ENCODE measurements at places on chromosomes 5 and 9.

- no peak for ATAC-seq
Measured at GRCh38 chr9:15182730-15183129, 124.3 kb downstream of the TTC39B start.

- ATAC-seq: no peak
Measured at GRCh38 chr9:137484551-137485315, 25.6 kb upstream of the NSMF start.

- no peak for ATAC-seq
Measured at GRCh38 chr5:55714339-55714738, 2.2 kb upstream of the SLC38A9 start.

DNA sequence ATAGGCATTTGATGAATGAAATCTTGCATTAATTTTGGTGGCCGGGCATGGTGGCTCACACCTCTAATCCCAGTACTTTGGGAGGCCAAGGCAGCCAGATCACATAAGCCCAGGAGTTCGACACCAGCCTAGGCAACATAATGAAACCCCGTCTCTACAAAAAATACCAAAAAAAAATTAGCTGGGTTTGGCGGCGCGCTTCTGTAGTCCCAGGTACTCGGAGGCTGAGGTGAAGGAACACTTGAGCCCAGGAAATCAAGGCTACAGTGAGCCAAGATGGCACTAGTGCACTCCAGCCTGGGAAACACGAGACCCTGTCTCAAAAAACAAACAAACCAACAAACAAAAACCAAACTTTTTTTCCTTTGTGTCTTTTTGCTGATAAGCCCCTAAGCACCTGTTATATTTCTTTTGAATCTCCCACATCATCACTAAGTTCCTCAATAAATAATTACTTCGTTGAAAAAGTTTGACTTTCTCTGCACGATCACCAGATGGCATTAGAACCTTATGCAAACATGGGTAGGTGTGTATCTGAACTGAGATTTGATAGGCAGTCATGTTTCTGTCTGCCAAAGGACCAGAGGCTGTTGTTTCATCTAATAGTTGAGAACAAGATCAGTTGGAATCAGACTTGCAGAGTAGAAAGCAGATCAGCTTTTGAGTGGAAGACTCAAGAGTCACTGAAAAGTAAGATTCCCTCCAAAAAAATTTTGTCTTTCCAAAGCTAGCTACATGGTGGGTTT is 5.5 kb upstream of the MATR3 start:
- ATAC-seq: no peak

DNA sequence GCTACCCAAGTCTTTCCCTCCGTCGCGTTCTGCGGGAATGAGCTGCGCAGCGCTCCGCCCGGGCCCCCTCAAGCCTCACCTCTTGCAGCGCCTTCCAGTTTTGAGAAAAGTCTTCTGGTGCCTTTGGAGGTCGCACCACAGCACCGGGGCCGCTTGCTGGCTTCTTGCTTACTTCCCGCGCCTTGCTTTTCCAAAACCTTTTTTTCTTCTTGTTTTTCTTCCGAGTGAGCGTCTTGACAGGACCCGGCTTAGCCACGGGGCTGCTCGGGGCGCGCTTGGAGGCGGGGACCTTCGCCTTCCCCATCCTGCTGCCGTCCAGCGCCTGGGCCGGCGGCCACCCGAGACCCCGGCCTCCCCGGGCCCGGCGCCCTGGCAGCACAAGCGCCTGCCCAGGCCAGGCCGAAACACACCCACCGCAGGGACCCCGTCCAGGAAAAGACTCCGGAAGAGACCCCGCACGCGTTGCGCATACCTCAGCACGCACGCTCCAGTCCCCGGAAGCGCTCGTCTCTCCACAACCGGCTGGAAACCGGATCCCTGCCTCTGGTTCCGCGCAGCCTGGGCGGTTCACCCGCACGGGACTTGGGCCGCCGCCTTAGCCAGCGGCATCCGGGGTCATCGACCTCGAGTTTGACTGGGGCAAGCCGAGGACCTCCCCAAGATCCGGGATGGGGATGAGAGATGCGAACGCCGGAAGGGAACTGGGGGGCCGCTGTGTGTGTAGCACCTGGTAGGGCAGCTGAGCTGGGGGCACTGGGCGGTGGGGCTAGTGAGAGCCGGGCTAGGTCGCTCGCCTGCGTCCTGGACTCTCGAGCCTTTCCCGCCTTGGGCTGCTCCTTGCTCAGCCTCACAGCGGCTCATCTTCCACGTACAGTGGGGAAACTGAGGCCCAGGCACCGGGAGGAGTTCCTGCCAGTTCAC is at the start of gene REXO4:
Gene REXO4 (minus strand): TSS at position 470 of the 921 bp plus-strand sequence. CDS start 166 bp downstream, at position 304.
- ATAC-seq: peak; percentile 96

GRCh38 chr9:124486778-124487259 is 20.4 kb downstream of the NR5A1 start:
- no peak for ATAC-seq

DNA sequence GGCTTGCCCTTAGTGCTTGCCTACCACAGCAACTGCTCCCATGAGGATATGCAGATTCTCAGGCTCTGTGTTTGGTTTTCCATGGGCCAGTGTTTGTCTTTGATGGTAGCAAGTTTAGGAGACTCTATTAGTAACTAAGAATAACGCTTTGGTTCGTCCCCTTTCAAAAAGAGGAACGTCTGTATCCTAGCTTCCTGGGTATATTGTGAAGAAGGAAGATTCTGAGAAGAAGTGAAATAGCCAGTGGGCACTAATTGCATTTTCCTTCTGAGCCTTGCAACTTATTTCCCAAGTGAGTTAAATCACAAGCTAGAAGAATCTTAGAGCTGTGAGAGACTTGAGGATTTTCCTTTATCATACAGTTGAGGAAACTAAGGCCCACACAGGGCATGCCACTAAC is 376.8 kb downstream of the PIK3R1 start:
- ATAC-seq: no peak

GRCh38 chr5:133341296-133341695 is 271.0 kb downstream of the FSTL4 start:
- no peak for ATAC-seq

DNA sequence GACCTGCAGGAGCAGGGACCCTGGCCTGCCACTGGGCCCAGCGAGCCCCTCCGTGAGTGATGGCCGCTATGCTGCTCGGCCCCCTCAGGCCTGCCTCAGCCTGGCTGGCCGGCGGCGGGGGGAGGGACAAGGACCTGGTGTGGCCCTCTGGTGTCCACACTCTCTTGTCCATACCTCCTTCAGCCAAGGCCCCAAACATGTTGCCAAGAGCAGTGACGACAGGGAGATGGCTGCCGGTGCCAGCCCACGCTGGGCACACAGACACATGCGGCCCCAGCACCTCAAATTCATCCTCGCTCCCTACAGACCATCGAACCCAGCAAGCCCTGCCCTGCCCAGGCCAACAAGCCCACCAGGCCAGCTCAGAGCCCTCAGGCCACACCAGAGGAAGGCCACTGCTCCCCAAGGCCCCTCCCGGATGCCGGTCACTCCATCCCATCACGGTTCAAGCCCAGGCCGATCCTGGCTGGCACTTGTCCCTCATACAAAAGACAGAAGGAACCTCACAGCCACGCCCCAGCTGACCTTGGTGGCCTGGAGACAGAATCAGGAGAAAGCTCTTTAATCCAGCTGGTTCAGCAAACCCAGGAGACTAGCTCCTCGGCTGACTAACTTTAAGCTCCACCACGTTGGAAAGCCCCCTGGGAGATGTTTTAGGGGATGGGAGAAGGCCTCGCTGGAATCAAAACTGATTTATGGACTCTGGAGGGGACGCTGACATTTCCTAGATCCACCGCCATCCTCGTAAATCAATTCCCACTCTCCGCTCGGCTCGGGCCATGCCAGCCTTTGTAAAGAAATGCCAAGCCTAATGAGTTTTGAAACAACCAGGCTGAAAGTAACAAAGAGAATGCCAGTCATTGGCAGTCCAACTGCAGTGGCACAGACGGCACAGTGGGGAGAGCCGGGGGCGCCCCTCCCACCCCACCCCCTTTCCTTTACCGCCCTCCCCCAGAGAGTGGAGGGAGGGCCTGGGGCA is 84.9 kb downstream of the VAV2 start:
- no peak for ATAC-seq

DNA sequence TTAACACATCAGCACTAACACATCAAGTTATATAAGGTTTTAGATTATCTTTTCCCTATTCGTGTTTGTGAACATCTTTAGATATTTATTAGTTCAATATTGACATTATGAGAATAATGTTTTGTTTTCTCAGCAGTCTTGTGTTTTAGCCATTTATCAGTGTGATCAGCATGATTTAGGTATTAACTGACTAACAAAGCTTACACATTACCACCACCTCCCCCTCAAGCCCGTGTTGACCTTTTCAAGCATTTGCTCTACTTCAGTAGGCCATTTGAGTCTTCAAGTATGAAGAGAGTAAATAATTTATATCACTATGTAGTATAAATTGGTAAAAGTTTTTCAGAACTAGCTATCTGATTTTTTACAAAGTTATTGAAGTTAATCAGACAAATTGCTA is 6.9 kb downstream of the PBX3 start:
- no peak for ATAC-seq

- no peak for ATAC-seq
Measured at GRCh38 chr9:119318371-119318770, 50.9 kb downstream of the BRINP1 start.

GRCh38 chr5:65539827-65540226 is 23.1 kb downstream of the CENPK start:
- ATAC-seq: no peak

- no peak for ATAC-seq
Measured at GRCh38 chr9:17978773-17979172, 399.9 kb downstream of the SH3GL2 start.

- no peak for ATAC-seq
Measured at GRCh38 chr9:114674798-114675540, 7.0 kb downstream of the TEX48 start.

GRCh38 chr9:131214286-131214856 is 61.9 kb downstream of the FAM78A start:
- ATAC-seq: no peak

DNA sequence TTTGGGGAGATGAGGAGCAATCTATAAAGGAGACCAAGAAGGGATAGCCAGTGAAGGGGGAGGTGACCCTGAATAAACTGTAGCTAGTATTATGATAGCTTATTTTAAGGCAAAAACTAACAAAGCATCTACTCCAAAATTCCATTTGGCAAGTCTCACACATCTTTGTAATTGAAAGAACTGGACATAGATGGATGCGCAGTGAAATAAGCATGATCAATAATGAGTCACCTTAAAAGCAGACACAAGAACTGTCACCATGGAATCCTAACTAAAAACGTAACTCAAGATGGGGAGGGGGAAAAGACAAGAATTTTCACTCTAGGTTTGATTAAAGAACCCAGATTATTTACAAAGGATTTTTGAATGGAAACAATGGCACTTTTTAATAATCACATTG is 164.5 kb downstream of the MED27 start:
- ATAC-seq: no peak

DNA sequence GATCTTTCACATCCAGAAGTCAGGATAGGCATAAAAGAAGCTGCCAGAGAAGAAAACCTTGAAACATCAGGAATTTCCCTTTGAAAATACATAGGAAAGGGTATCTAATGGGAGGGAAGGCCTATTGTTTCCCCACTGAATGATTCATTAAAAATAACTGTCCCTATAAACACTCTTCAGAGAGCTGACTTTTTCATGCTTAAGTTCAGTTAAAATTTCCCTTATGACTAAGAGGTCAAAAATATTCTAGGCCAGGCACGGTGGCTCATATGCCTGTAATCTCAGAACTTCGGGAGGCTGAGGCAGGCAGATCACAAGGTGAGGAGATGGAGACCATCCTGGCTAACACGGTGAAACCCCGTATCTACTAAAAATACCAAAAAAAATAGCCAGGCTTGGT is 499.5 kb downstream of the ENC1 start:
- ATAC-seq: no peak

DNA sequence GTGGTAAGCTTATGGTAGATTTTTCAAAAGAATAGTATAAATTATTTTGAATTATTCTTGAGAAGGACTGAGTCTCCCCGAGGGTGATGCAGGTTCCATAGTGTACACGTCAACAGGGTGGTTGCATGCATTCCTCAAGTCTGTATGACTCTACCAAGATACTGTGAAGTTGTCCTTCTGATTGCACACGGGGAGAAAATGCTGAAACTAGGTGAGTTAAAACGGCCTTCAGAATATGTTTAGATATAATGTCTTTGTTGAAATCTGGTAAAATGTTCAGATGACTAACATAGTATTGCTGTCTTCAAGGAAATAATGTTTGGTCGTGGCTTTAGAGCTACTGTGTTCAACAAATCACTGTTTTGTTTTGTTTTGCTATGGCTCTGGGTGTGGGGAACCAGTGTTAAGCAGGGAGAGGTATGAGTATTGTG is 22.4 kb upstream of the TNFAIP8 start:
- ATAC-seq: no peak

DNA sequence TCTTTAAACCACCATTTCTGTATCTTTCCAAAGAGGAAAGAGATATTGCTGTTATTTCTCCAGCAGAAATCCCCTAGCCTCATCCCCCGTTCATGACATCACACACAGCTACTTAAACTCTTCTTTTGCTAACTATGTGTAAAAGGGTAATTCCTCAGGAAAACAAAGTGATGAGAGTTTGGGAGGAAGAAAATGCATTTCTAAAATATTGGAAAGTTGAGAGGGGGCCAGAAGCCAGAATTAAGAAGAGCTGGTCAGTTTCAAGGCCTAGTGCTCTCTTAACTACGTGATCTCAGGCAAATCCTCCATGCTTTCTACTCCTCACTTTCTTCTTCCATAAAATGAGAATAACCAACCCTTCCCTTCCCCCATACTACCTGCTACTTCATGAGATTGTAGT is 109.4 kb downstream of the LIFR start:
- no peak for ATAC-seq

- no peak for ATAC-seq
Measured at GRCh38 chr9:26891726-26892125, 876 bp downstream of the CAAP1 start.

DNA sequence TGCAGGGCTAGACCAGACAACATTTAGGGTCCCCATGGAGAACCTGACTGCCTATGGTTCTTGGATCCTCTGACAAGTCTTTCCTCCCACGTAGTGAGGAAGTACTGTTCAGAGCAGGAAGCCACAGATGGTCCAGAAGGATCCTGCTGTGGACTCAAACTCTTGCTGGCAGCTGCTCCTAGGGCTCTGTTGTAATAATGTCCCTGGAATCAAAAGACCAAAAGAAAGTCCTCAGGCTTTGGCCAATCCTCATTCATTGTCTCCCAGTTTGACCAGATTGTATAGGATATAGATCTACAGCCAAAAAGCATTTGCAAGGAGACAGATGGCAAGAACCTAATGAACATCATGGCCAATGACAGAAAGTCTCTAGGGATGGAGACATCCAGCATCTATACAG is 53.9 kb downstream of the SEMA6A start:
- peak; percentile 72 for ATAC-seq

- no peak for ATAC-seq
Measured at GRCh38 chr5:38547257-38547656, 9.2 kb downstream of the LIFR start.

- peak; percentile 41 for ATAC-seq
Measured at GRCh38 chr5:160330212-160330611, 17.8 kb upstream of the CCNJL start.

DNA sequence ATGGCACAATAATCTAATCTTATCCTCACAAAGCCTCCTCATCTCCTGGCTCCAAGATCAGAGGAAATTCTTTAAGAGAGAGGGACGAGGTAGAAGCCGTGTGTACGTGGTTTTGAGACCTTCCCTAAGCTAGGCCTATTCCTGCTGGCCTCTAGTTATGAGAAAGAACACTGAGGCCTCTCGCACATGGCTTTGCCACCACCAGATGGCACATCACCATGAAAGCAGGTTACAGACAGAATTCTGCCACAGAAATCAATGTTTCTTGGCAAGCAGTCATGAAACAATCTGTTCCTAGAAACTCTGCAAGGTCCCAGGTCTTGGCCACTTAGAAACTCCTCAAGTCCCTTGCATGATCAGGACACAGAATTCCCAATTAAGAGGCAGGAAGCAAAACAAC is 268.2 kb upstream of the TAS2R1 start:
- no peak for ATAC-seq

- no peak for ATAC-seq
Measured at GRCh38 chr5:118596255-118596654, 392.1 kb downstream of the DTWD2 start.
